ENCODE measurements at places on chromosomes 6 and 20. TPM values are rescaled to one million over a fixed set of nuclear protein-coding genes. Genes with fewer than 3 reads are reported as not detected.

DNA sequence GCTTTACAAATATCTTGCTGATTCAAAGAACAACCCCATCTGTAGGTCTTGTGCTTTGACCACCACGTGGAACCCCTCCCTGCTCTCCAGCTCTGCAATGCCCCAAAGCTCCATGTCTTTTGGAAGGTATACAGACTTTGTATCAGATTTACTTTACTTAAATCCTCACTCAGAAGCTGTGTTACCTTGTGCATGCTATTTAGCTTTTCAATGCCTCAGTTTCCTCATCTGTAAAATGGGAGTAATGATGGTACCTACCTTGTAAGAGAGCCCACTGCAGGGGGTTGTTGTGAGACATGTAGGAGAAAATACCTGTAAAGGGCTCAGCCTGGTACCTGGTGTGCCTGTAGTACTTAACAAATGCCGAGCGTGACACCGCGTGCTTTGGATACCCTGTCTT is 200.2 kb upstream of the CHD6 start:
- DNase-seq, result no peak

DNA sequence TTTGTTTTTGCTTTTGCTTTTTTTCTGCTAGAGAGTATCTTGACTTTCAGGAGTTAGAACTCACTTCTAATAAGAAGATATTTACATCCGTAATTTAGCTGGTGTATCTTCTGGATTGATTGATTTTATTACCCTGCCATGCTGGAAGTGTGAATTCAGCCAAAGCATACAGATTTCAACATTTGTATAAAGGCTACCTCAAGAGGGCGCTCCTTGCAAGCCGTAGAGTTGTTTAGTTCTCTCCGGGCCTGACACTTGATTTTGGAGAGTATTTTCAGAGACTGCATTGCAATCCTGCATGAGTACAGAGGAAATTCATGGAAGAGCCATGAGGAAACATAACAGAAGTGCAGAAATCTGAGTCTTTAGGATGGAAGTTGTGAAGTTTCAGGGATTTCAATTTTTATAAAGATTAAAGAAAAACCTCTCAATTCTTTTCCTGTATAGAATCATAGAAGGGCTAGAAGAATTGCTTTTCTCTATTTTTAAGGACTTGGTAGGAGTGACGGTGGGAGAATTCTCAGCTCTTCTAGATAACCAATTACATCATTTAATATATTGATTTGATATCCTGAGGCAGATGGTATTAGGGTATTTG is 66.7 kb upstream of the TIAM2 start:
- no peak for DNase-seq

GRCh38 chr6:30113841-30114240 is 951 bp upstream of the TRIM31 start:
- DNase-seq, result no peak

GRCh38 chr6:169800668-169801395 is 49.4 kb downstream of the ERMARD start:
- no peak for DNase-seq

DNA sequence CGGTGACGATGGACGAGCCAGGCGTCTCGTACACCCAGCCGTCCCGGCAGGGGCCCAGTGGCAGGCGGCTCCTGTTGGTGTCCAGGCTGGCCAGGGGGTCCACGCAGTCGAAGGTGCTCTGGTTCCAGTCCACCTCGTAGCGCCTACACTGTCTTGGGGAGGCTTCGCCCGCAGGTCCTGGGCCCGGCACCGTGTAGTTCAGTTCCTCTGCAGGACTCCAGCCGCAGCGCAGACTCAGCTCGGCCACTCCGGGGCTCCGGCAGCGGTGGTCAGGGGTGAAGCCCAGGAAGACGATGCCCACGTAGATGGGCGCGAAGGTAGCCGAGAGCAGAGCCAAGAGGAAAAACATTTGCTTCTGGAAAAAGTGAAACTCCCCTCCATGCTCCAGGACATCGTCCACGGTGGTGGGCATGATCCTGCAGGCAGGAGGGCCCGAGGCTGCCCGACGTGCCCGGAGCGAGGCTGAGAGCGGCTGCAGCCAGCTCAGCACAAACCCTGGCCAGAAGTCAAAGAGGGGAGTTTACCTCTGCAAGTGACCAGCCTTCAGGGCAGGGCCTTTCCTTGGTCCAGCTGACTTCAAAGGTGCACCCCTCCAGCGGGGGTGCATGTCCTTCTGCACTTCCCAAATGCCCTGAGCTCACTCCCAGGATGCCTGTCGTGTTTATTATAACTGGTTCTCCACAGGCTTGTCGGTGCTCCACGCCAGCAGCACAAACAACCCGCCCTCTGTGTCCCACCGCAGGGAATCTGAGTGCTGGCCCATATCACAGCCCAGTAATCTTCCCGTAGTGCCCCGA is at the start of gene SLC22A2:
TSS of gene SLC22A2 (minus strand) at position 476 of the 797 bp plus-strand sequence. CDS start at position 412, 64 bp downstream.
- DNase-seq, result no peak

BACH2 gene
- 4.5 TPM for total RNA-seq

FAM184A gene
- total RNA-seq, result 5.9 TPM
